ENCODE measurements at places on chromosomes 1 and 21.

DNA sequence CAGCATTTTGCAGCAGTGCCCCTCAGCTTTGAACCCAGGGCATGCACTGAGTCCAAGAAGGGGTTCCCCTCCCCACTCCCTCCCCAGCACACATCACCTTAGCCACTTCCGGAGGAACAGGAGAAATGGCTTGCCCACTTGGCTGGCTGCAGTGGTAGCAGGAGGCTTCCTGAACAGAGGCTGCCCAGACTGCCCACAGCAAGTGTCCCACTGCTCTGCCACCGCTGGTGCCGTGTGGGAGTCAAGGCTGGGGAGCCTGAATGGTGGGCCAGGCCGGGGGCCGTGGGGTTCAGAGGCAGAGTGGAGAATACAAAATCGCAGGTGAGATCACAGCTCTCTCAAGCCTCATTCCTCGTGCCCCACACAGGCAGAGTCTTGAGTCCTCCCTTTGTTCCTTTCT, 34.5 kb downstream of the CD247 start:
- DNase-seq: peak; percentile 55

DNA sequence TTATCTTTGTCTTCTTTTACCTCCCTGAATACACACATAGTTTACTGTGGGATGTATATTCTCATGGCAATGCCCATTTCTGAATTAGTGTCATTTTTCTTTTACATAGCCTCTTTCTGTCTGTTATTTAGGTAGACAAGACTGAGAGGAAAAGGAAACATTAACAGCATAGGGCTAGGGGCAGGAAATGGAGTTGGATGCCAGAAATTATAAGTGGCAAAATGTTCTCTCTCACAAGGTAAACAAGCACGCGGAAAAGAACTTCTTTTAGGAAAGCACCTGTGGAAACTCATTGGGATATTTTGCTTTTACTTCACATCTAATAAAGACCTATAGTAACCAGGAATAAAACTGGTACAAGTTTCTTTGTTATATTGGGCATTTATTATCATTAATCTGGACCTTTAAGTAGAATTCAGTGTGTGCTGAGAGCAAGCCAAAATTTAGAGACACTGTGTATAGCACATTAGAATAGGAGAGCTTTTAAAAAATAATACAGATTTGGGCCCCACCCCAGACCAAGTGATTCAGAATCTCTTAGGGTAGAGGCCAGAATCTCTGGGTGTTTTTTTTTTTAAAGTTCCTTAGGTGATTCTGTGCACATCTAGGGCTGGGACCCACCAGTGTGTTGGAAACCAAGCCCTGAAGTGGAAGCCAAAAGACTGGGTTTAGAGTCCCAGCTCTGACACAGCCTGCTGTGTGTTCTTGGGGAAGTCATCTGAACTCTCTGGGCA, 32.7 kb downstream of the S100A10 start:
- DNase-seq: no peak

DNA sequence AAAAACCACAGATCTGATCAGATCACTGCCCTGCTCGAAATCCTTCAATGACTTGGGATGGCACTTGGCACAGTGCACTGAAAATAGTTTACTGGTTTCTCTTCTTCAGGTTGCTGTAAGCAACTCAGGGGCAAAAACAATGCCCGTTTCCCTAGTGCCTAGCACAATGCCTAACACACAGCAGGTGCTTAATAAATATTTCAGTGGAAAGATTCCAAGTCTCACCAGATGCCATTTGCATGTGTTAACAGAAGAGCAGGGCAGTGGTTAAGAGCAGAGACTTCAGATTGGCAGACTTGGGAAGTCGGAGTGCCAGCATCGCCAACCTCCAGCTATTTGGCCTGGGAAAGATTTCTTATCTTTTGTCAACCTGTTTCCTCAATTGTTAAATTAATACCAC, 10.9 kb upstream of the METTL25B start:
- DNase-seq: no peak

- no peak for DNase-seq
These were observed 8.6 kb upstream of the NUAK2 start for GRCh38 chr1:205330150-205330549.

DNA sequence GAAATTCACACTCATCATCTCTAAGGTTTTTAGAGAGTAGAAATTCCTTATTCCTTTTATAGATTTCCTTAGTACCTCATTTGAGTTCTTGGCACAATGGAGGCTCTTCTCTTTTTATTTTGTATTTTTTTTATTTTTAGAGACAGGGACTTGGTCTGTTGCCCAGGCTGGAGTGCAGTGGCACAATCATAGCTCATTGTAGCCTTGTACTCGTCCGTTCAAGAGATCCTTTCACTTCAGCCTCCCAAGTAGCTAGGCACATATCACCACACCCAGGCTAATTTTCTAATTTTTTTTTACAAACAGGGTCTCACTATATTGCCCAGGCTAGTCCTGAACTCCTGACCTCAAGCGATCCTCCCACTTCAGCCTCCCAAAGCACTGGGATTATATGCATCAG, 29.6 kb downstream of the RGL1 start:
- DNase-seq: no peak

GRCh38 chr21:33552093-33552998, 9.5 kb downstream of the SON start:
- no peak for DNase-seq

GRCh38 chr1:204684571-204685235, 835 bp downstream of the LRRN2 start:
- DNase-seq: no peak

DNA sequence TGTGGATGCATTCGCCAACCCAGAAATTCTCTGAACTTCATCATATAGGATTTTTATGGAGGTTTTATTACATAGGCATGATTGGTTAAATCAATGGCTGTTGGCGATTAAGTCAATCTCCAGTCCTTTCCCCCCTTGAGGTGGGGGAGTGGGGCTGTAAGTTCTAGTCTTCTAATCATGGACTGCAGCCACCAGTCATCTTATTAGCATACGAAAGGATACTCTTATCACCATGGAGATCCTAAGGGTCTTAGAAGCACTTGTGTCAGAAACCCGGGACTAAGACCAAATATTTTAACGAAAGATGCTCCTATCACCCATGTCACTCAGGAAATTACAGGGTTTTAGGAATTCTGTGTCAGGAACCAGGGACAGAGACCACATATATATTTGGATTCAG, 36.3 kb downstream of the SDCCAG8 start:
- DNase-seq: no peak

GRCh38 chr21:17949421-17949820, 130.3 kb upstream of the C21orf91 start:
- no peak for DNase-seq

DNA sequence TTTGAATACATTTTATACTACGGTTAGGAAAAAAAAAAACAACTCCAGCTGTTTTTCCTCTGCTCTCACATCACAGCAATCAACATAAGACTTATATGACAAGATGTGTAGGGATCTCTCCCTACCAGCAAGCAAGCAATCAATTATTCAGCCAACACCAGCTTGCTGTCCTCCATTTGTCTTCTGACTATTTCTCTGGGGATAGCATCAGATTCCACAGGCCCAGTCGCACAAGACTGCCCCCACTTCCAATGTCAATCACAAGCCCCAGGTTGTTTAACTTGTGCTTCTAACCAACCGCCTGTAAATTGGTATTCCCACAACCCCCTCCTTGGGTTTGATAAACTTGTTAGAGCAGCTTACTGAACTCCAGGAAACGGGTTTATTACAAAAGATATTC, 873.1 kb upstream of the TMPRSS15 start:
- no peak for DNase-seq

DNA sequence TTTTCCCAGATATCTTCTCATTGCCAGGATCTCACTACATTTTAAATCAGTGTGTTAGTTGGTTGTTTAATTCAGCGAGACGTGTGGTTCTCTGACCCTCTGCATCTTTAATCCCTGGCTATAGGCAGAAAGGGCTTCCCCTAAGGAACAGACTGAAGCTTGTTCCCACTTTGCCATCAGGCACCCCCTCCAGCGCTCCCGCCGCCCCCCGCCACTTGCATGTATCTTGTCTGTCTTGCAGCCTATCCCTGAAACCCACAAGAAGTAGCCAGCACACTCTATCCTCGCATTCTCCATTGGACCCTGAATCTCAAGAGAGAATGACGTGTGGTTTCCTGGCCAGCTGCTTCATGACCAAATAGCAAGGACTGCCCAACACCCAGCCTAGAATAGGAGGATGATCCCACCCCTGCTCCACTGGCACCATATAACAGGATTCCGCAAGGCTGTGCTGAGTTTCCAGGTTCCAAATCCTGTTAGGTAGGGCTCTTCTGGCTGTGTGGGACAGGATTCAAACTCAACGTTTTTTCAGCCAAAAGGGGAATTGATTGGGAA, 7.8 kb downstream of the CLDN19 start:
- no peak for DNase-seq

DNA sequence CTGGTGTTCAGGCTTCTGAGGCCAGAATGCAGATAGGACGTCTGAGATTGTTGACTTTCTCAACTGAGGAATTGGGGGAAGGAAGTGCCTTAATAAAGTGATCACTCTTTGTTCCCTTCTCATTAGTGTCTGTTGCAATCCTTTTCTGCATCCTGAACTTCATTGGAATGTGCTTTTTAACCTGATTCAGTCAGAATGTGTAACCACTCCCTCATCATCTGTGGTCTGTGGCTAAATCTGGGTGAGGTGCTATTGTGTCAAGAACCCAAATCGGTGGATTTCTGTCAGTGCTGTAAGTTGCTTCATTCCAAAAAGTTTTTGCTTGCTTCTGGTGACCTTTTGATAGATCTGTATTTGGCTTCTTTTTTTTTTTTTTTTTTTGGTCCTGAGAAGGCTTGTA, 38.2 kb downstream of the ARID1A start:
- DNase-seq: peak; percentile 50

DNA sequence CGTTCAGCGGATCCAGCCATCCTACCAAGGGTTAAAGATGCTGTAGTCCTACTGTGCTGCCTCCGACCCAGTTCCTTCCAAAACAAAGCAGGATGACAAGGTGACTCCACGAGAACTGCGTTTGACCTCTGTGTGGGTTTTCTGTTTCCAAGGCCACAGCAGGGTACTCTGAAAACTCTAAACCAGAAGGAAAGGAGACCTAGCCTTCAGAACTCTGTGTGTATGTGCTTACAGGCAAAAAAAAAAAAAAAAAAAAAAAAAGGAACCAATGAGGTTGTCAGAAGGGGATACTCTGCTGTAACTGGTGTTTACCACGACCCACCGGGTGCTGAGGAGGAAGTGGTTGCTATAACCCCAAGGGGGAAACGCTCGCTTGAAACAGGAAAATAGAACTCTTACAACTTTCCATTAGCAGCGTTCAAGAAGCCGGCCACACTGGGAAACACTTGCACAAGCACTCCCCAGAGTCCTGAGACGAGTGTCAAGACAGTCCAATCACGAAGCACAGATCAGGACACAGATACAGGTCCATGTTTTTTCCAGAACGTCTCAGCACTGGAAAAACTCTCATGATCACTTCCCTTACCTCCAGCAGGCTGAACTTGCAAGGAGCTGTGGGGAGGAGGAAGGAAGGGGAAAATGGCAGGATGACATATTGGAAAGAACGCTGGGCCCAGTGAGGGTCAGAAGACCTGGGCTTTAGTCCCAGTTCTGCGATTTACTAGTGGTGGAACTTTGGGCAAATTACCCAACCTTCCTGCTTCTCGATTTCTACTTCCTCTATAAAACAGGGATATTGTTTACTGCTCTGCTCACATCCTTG, 64.0 kb downstream of the ITPKB start:
- DNase-seq: peak; percentile 81

DNA sequence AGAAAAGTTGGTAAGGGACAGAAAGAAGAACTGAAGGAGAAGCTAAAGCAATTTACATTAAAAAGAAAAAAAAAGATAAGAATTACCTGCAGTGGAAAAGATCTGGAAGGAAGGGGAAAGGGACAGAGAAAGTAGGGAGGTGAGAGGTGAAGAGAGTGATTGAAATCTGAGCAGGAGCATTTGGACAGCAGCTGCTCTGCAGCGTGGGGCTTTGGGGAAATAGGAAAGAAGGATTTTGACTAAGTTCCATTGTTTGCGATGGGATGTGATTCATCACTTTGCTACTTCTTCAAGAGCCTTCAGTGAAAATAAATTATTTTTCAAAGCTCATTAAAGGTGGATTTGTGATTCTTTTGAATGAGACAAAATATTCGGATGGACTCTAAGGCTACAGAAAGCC, 26.1 kb upstream of the NMNAT2 start:
- no peak for DNase-seq

DNA sequence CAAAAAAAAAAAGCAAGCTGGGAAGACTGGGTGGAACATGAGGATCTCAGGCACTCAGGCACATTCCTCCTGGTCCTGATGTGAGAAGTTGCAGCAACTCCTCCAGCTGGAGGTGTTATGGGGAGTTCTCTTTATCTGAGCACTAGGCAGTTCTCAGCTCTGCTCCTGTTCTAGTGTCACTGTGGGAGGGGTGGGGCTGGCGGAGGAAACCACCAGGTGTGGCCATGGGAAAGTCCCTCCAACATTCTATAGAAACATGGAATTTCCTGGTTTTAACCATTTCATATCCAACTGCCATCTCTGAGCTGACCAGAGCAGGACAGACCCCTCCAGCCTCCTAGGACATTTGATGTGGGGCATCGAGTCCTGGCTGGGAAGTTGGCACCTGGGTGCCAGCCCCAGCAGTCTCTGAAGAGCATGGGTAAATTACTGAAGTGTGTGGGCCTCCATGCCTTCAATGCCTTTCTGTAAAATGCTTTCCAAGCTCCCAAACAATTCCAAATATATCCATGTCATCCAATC, 804 bp upstream of the IKBKE start:
- DNase-seq: peak; percentile 48

- DNase-seq: peak; percentile 62
These were observed 1.5 kb upstream of the COX20 start for GRCh38 chr1:244833734-244834542.

- DNase-seq: no peak
These were observed 75.0 kb downstream of the DESI2 start for GRCh38 chr1:244727871-244728474.

DNA sequence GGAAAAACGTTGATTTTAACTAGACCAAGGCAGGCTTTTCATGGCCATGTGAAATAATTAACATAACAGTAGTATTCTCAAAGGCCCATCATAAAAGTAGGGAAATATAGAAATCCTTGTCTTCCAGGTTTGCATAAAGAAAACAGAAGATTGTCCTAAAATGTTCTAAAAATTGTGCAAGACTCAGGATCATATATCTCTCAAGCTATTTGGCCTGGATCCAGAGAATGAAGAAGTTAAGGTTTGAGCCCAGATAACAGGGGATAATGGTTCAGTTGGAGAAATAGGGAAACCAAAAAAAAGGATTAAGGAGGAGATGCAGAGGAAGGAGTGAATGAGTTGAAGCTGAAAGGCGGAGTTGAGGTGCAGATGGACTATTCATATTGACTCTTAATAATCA, 555.5 kb upstream of the NR5A2 start:
- no peak for DNase-seq

- DNase-seq: no peak
These were observed 25.7 kb downstream of the ANGPTL7 start for GRCh38 chr1:11214698-11215380.

DNA sequence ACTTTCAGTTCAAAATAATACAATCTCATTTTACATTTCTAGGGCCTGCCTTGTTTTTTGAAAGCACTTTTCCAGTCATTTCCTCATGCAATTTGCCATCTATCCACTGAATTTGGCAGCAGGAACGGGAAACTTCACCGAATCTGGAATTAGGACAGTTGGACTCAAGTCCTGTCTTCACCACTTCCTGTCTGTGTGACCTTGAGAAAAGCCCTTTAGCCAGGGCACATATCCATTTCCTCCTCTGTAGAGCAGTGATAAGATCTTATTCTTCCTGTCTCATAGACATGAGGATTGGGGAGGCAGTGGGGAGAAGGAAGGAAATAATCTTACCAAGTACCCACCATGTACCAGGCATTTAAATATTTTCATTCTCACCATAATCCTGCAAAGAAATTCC, 12.0 kb downstream of the VAV3 start:
- DNase-seq: no peak

All from activated CD4-positive, alpha-beta T cell treated with anti-CD3 and anti-CD28 coated beads, Interleukin-2, Interleukin-6, amounts not matched to agents 100 ng/mL and 50 ng/mL, durations not matched to agents 16 hours and 8 hours (primary cell).